ENCODE measurements at places on chromosomes 1 and 21. TPM values are rescaled to one million over a fixed set of nuclear protein-coding genes. Genes with fewer than 3 reads are reported as not detected.

The S1PR1 gene
- 2.1 TPM for total RNA-seq

DNA sequence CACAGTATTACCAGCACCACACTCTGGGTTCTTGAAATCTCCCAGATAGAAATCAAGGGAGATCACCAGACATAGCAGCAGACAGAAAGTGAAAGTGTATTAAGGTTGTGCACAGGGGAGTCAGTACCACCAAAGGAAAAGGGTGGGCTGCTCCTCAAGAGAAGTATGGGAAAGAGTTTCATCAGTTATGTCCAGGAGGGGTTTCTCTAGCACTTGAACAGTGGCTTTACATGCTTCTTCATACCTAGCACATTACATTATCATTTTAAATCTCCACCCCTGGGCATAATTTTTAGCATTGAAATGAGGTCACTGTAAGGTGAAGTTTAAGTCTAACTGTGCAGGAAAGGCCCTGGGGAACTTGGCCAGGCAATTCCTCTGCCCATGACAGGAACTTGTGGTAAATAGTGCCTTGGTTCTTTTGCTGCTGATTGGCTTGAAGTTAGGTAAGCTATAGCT lies 601.0 kb downstream of the NUF2 start:
- no peak for DNase-seq

DNA sequence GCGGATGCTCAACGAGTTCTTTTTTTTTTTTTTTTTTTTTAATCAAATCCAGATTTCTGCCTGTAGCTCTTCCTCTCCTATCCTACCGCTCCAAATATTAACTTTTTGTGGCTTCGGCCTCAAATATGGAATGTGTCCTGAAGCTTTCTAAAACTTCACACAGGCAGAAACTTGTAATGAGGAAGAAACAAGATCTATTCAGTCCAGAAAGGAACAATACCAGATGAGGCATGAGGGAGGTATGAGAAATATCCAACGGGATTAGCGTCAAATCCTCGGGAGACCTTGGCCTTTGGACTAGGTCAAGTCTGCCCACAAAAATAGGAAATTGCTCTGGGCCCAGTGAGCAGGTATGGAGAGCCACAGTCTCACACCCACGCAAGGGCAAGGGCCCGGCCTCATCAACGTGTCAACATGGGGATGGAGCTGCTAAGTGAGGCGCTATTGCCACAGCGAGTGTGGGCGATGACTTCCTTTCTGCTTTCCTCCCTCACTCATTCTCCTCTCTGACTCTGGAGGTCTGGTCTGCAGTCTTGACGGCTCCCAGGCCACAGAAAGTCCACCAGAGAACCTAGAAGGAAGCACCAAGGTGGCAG lies 66.6 kb downstream of the BCAR3 start:
- no peak for DNase-seq

The ARHGAP30 gene
- 0.55 TPM for total RNA-seq

DNA sequence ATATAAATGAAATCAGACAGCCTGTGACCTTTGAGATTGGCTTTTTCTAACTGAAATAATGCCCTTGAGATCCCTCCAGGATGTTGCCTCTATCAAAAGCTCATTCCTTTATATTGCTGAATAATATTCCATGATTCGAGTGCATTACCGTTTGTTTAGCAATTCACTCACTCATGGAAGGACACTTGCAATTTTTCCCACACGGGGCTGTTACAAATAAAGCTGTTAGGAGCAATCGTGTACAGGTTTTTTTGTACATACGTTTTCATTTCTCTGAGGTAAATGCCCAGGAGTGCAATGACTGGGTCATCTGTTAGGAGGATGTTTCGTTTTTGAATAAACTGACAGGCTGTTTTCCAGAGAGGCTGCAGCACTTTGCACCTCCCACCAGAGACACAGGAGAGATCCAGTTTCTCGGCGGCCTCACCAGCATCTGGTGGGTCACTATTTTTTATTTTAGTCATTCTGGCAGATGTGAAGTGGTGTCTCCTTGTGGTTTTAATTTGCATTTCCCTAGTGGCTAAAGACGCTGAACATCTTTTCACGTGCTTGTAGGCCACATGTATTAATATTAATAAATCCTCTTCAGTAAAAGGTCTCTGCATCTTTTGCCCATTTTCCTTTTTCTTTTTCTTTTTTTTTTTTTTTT lies 11.0 kb downstream of the PRDM15 start:
- DNase-seq = no peak

GRCh38 chr1:11736746-11737639 lies 1.1 kb downstream of the AGTRAP start:
- DNase-seq = peak; percentile 75

- no peak for DNase-seq
These were observed 54.6 kb downstream of the S100B start for GRCh38 chr21:46550116-46550941.

The DMBX1 gene
- 2.4 TPM for total RNA-seq

DNA sequence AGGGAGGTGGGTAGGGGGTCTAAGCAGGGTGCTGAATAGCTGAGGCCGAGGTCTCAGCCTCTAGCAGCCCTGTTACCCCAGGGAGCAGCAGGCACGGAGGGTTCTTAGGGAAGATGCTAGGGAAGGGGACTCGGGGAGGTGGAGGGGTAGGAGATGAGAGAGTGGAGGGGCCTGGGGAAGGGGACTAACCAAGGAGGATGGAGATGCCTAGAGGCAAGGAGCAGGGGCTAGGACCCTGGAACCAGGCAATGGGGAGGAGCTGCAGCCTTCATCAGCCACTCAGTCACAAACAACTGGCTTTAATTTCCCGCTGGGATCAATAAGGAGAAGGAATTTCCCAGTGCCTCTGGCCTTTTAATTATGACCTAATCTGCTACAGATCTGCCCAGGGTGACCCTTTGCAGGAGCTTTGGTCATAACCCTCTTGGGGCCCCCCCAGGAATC lies 2.9 kb upstream of the CRABP2 start:
- DNase-seq = no peak

- DNase-seq = no peak
These were observed 163.6 kb downstream of the GLUL start for GRCh38 chr1:182227864-182228547.

- DNase-seq = peak; percentile 69
These were observed 788 bp downstream of the ISG15 start for GRCh38 chr1:1013922-1014648.

GRCh38 chr1:233368106-233368788 lies 40.7 kb downstream of the MAP3K21 start:
- peak; percentile 26 for DNase-seq

DNA sequence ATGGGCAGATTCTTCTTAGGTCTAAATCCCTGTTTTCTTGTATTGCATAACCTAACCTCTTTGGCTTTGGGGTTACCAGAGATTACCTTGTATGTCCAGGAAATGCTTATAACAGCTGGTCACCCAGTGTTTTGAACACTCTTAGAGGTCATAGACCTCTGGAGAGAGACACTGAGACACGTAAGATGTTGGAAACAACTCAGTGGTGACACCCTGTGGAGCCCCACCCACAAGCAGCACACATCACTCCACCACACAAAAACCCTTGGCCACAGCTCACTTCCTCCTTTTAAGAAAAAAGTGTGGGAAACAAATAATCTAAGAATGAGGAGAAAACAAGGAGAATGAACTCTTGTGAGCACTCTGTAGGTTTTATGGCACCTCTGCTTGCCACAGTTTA lies 26.3 kb upstream of the CYP4B1 start:
- no peak for DNase-seq

DNA sequence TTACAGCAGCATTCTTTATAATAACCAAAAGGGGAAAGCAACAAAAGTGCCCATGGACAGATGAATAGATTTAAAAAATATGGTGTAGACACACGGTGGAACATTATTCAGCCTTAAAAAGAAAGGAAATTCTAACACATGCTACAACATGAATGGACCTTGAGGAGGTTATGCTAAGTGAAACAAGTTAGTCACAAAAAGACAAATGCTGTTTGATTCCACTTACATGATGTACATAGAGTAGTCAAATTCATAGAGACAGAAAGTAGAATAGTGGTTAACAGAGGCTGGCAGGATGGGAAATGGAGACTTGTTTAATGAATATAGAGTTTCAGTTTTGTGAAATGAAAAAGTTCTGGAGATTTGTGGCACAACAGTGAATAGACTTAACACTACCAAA lies 151.4 kb downstream of the CYYR1 start:
- no peak for DNase-seq

GRCh38 chr1:173474097-173474779 lies 2.9 kb upstream of the PRDX6 start:
- peak; percentile 55 for DNase-seq

The SYPL2 gene
- total RNA-seq = not detected

The ZMYND12 gene
- not detected for total RNA-seq

- peak; percentile 100 for DNase-seq
These were observed 27.7 kb downstream of the PKP1 start for GRCh38 chr1:201310986-201311355.

DNA sequence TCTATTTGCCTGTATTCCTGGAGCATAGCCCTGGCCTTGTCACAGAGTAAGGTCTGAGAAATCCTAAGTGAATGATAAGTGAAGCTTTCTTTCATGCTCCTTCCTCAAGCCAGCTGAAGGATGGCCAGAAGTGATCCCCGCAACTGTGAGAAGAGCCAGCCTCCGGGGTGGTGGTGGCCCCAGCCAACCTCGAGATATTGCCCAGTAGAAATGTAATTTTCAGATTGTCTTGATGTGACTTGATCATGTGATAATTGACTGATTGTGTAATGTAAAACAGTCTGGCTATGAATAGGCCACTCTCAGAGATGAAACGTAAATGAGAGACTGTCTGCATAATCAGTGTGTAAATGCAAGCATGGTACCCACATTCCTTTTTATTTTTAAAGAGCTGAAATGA lies 242.4 kb upstream of the CAMK1G start:
- no peak for DNase-seq

GRCh38 chr1:16724718-16725438 lies 15.4 kb upstream of the RNU1-4 start:
- DNase-seq = peak; percentile 1

GRCh38 chr1:245687152-245687635 lies 532.4 kb downstream of the KIF26B start:
- no peak for DNase-seq

DNA sequence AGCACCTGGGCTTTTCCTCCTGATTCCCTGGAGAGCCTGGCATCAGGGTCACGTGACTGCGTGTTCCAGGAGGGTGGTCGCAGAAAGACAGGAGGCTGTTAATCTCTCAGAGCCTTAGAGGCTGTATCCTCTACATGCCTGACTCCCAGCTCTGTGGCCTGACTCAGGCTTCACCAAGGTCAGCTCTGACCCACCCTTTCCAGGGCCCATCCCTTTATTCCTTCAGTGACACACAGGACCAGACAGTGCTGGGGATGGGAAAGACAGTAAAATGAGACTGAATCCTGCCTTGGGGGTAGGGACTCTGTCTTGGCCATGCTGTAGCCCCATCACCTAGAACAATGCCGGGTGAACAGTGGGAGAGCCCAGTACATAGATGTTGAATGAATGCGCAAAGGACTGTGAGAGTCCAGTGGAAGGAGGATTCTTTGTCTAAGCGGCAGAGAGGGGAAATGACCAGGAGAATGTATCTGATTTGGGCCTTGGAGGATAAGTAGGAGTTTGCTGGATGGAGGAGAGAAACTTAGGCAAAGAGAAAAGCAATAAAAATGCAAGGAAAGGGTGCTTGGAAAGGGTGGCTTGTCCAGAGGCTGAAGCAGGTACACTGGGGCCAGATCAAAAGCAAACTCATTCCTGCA lies 33.0 kb downstream of the EPHX1 start:
- DNase-seq = no peak

The GBP6 gene
- 0.17 TPM for total RNA-seq

DNA sequence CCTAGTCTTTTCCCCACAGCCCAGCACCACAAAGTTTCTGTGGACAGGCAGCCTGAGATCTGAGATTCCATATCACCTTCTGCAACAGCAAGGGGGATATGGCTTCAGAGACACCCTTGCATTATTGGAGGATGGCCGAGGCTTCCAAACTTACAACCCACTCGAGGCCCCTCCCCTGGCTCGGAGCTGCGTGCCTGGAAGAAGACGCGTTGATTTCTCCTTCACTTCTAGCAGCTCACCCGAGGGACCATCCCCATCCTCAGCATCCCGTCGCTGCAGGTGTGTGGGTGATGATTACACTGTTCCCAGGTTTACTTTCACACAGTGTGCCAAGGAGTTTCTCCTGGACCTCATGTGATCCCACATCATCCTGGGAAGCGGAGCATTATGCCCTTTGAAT lies 277.9 kb downstream of the MATN1 start:
- no peak for DNase-seq

- DNase-seq = no peak
These were observed 73.1 kb upstream of the LRRN2 start for GRCh38 chr1:204758601-204759000.

The ADAMTSL4 gene
- 0.87 TPM for total RNA-seq

DNA sequence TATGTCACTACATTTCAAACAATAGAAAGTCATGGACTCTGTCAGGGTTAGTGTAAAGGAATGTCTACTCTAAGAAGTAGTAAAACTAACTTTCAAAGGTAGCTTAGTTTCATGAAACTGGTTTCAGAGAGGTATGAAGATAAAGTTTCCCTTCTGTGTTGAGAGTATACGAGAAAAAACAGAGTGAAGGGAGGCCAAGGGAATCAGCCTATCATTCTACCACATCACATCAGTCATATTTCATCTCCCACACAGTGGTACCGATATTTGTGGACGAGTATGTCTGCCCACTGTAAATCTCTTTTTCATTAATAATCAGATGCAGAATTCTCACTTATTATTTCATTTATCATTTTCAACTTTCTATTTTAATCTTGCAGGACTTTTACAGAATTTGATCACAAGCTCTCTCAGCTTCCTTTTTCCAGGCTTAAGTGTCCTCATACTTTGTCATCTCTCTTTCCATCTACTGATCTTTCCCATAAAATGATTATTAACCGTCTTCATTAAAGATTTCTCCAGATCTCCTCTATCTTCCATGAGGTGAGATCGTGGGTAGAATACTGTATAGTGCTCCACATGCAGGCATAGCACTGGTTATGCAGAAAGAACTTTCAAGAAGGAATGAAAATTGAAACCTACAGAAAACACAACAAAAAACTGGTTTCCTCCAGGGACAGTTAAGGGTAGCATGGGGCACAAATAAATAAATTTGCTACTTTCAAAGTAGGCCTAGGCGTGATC lies 11.5 kb upstream of the IFI16 start:
- no peak for DNase-seq
